ENCODE measurements at places on chromosomes 4 and X.

GRCh38 chrX:131302701-131303100 is 13.6 kb upstream of the IGSF1 start:
- DNase-seq: no peak

- DNase-seq: no peak
Measured at GRCh38 chr4:87382931-87383330, 8.1 kb downstream of the HSD17B11 start.

GRCh38 chr4:6732441-6733357 is 16.7 kb downstream of the BLOC1S4 start:
- DNase-seq: peak; percentile 93

- no peak for DNase-seq
Measured at GRCh38 chrX:125405339-125405738, 85.7 kb downstream of the TEX13C start.

All from fibroblast of pulmonary artery (primary cell).